SHP77 (cell line): ENCODE measurements at places on chromosomes 3 and 15.

DNA sequence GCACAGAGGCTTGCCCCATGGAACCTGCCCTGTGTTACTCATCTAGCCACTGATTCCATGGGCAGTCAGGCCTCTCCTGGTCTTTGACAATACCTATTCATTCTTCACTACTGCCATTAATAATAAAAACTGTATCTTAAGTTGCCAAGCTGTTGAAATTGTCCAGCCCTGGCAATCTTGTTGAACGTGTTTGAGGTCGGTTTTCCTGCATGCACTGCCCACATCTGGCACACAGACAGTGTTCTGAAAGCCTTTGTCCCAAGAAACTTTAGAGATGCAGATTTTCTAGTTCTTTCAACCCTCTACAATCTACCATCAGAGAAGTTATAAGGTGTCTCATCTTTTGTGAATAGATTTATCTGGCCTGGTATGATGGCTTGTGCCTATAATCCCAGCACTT lies 567.2 kb upstream of the NECTIN3 start:
- DNase-seq = no peak

GRCh38 chr3:178593786-178594185 lies 57.5 kb downstream of the KCNMB2 start:
- no peak for DNase-seq

GRCh38 chr3:195802795-195803194 lies 8.9 kb downstream of the MUC4 start:
- no peak for DNase-seq

DNA sequence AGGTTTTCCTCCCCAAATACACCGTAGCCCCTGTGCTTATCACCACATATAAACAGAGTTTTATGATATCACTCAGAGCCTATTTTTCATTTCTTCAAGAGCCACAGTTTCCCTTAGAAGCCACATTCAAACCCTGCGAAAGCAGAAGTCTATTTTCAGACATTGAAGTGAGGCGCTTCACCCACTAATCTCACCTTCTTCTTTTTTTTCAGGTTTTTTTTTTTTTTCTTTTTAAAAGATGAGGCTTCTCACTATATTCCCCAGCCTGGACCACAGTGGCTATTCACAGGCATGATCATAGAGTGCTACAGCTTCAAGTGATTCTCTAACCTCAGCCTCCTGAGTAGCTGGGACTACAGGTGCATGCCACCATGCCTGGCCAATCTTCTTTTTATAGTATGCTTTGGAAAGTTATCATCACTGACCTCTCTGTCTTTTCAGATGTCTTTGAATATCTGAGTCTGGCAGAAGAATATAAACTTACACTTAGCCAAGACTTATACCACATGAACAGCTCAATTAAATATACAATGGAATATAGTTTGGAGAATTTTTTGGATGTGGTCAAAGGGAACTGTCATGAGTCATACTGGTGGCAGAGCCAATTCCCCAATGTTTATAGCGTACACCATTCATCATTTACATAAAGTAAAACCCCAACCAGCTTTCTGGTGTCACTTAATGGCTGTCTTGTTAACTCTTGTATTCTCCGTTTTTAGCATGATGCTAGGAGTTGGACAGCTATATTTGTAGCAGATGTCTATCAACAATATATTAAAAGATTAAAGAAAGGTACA lies 59.7 kb upstream of the CCDC50 start:
- no peak for DNase-seq

DNA sequence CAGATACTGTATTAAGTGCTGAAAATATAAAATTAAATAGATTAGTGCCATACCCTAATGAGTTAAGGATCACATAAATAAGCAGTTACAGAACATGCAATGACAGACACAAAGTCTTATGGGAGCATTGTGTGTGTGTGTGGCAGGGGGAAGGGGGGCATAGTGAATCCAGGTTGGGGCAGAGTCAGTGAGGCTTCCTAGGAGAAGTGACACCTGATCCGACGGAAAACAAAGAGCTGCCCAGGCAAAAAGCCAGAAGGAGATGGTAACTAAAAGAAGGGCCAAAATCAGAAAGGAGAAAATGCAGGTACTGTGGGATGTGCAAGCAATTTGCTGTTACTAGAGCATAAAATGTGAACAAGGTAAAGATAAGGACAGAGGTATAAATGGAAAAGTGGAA lies 80.1 kb upstream of the CHRM5 start:
- DNase-seq = no peak

- no peak for DNase-seq
These were observed 708 bp downstream of the ESYT3 start for GRCh38 chr3:138434875-138435772.

GRCh38 chr15:67054676-67055075 lies 10.7 kb upstream of the SMAD3 start:
- DNase-seq = no peak

DNA sequence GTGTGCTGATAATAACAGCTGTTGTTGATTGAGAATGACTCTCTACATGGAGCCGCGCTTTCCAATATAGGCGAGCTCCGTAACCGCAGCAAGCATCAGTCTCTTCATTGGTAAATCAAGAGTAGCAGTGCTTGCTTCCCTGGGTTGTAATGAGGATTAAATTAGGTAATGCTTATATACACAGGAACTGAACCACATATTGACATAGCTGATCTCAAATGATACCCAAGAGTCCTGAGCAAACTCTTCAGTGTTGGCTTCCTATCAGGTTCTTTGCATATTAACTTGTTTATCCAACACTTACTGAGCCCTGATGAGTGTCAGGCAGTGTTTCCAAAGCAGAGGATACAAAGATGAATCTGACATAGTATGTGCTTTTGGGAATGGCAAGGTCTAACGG lies 46.4 kb upstream of the SLCO3A1 start:
- DNase-seq = peak; percentile 70

- DNase-seq = no peak
These were observed 53.2 kb downstream of the CHAC1 start for GRCh38 chr15:41006479-41006878.

DNA sequence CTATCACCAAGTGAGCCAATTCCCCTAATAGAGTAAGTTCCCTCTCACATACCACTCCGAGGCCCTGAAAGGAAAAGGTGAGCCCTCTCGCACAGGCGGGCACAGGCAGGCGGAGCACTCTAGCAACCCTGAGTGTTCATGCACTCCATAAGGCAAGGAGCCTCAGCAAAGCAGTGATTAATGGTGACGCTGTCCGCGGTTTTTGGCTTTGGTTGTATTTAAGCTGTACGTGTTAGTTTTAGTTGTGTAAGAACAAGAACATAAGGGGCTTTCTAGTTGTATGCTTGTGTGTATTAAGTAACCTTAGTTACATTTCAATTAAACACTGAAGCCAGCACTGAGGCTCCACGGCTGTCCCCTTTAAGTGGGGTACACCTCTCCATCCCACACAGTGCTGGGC lies 33.1 kb downstream of the KLHL25 start:
- DNase-seq = no peak

DNA sequence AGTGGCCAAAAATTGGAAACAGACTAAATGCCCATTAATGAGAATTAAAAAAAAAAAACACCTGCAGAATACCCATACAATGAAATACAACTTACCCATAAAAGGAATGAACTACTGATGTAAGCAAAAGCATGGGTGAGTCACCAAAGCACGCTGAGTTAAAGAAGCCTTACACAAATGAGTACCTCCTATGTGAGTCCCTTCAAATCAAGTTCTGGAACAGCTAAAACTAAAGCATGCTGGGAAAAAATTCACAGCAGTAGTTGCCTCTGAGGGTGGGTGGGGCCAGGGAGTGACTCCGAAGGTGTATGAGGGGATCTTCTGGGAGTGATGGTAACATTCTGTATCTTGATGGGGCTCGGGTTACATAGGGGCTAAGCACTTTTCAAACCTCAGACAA lies 11.4 kb downstream of the MYO5C start:
- no peak for DNase-seq

- DNase-seq = no peak
These were observed 172.5 kb downstream of the NSMCE3 start for GRCh38 chr15:29097168-29097567.

DNA sequence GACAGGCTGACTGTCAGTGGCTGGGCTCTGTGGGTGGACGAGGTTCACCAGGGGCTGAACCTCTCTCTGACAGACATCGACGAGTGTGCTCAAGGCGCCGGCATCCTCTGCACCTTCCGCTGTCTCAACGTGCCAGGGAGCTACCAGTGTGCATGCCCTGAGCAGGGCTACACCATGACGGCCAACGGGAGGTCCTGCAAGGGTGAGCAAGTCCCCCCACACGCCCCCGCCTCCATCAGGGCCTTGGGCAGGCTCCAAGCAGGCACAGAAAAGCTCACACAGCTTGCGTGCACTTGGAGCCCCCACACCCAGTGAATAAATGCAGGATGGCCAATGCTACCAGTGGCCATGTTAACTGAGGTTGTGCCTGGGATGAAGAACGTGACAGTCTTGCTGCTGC lies 82.3 kb downstream of the FBLN2 start:
- no peak for DNase-seq

GRCh38 chr3:161117646-161118045 lies 12.5 kb upstream of the B3GALNT1 start:
- no peak for DNase-seq

DNA sequence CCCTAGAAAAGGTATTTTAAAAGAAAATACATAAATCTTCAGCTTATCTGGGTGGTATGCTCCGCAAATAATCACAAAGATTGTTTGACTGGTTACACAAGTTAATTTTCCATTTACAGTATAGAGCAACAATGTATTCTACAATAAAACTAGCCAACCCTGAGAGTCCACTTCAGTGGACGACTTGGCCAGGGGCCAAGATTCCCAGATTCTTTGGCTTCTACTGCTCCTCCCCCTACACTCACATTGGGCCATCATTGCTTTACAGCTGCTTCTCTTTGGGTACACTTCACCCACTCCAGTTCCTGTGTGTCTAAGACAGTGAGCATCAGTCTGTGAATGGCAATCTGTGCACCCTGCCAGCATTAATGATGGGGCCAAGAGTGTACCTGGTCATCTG lies 17.2 kb upstream of the PRICKLE2 start:
- DNase-seq = peak; percentile 12

- DNase-seq = peak; percentile 13
These were observed 96.0 kb downstream of the LRRK1 start for GRCh38 chr15:101014921-101015841.

DNA sequence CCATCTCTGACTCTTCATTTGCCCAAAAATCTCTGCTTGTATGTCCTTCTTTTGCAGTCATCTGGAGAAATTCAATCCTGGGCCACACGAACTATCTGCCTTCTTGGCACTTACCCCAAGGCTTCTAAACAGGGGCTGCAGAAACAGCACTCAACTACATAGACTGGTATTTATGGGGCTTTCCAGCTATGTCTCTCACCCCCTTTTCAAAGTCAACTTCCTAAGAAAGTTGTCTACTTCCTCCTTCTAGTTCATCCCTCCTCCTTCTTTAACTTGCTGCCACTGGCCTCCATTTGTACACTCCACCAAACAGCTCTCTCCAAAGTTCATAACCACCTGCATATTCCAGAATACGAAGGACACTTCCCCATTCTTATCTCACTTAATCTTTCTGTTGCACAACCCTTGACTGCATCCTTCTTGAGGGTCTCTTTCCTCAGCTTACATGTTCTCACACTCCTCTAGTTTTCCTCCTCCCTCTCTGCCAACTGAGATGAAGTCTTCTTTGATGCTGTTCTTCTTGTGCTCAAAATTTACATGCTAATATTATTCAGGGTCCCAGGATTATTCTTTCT lies 55.2 kb downstream of the PLD1 start:
- no peak for DNase-seq

DNA sequence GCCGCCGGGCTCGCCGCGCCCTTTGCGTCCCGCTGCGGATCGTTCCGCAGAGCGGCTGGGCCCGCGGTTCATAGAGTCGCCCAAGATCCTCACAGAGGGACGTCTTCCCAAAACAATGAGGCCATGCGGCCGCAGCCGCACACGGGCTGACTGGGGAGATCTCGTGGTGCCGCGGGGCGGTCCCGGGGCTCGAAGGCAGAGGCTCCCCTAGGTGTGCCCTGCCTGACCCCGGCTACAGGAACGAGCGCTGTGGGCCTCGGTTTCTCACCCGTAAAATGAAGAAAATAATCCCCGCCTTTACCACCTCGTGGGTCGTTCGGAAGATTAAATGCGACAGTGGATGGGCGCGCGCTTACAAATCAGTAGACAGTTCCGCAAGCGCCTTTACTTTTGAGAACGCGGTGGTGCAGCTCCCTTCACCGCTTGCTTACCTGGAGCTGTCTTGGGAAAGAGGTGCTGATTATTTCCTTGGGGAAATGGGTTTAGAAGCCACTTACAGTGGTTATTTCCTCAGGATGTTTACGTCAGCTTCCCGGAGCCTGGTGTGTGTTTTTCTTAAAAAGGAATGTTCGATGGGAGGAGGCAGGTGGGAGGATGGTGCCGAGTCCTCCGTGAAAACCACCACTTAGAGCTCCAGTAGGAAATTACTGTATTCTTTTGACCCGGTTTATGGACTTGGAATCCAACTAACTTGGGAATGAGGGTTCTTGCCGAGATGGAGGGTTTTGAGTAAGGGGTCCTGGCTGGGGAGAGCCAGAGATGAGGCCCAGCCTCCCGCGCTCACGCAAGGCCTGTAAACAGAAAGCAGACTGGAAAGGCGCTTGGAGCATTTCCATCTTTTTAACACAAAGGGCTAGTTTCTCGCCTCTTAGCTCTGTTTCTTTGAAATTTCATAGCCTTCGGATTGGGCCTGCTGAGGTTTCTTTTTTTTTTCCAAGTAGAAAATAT lies 1.9 kb upstream of the MEX3B start:
- DNase-seq = no peak

GRCh38 chr3:114639171-114639570 lies 345.3 kb downstream of the TIGIT start:
- no peak for DNase-seq

- no peak for DNase-seq
These were observed 87.2 kb upstream of the XCR1 start for GRCh38 chr3:46114323-46114988.

DNA sequence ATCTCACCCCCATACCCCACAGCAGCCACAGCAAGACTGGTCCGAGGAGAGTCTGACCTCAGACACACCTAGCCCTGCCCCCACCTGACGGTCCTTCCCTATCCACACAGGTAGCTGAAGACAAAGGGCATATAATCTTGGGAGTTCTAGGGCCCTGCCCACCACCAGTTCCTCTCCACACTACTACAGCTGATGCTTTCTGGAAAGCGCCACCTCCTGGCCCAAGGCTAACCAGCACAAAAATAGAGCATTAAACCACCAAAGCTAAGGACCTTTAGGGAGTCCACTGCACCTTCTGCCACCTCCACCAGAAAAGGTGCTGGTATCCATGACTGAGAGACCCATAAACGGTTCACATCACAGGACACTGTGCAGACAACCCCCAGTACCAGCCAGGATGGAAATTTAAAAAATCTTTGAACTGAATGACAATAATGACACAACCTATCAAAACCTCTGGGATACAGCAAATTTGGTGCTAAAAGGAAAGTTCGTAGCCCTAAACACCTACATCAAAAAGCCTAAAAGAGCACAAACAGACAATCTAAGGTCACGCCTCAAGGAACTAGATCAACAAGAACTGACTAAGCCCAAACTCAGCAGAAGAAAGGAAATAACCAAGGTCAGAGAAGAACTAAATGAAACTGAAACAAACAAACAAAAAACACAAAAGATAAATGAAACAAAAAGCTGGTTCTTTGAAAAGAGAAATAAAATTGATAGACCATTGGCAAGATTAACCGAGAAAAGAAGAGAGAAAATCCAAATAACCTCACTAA lies 122.1 kb upstream of the TPRG1 start:
- DNase-seq = no peak

- no peak for DNase-seq
These were observed 72.4 kb downstream of the SENP2 start for GRCh38 chr3:185658504-185658912.

- DNase-seq = no peak
These were observed 36.7 kb upstream of the PLCL2 start for GRCh38 chr3:16848007-16848406.
